Neural progenitor cell (in vitro differentiated cells): ENCODE measurements at places on chromosomes 13 and 19.

DNA sequence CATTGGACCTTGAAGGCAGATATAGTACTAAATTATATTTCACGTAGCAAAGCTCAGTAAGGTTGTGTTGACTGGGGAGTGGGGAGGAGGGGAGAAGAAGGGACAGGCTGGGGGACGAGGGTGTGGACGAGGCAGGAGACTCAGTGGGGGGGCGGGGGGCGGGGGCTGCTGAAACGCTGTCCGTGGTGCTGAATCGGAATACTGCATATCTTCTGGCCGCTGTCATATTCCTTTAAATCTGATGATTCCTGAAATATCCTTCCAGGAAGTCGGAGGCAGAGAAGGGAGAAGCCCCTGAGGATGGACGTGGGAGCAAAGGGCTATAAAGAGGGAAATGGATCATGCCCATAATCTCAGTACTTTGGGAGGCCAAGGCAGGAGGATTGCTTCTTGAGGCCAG, 34.7 kb upstream of the CASP14 start:
- peak; percentile 45 for DNase-seq

DNA sequence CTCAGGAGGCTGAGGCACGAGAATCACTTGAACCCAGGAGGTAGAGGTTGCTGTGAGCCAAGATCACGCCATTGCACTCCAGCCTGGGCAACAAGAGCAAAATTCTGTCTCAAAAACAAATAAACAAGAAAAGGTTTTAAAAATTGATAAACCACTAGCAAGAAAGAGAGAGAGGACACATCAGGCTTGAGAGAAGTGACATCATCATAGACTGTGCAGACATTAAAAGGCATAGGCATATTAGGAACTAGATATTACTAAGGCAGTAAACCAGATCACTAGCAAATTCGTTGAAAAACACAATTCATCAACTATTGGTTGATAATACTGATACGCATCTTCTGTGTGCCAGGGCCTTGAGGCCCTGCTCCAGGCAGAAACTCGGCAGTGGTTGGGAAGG, 7.7 kb downstream of the A1BG start:
- DNase-seq, result no peak

GRCh38 chr13:45184693-45185092, 16.2 kb downstream of the KCTD4 start:
- DNase-seq, result no peak

- peak; percentile 55 for DNase-seq
These were observed 450.0 kb upstream of the SLC10A2 start for GRCh38 chr13:103516015-103516795.
